ENCODE measurements at places on chromosomes 2 and 18.
A peak's percentile ranks its signal among the peaks of the same experiment; 100 is the strongest.

GRCh38 chr2:95158891-95159619, 593 bp downstream of the ZNF514 start:
- no peak for DNase-seq

DNA sequence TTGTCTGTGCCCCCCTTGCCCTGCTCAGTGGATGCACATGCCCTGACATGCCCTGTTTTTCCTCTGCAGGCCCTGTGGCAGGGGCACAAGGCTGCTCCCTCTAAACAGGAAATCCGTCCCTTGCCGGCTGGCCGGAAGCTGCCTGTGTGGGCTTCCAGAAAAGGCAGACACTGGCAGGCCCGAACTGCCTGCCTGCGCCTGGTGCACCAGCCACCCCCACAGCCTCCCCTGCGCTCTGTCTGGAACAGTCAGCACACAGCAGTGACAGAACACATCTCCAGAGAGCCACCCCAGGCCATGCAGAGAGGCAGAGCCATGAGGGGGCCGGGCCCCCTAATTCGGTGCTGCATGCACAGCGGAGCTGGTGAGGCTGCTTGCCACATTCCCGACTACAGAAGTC, 33.5 kb downstream of the LOXHD1 start:
- no peak for DNase-seq

DNA sequence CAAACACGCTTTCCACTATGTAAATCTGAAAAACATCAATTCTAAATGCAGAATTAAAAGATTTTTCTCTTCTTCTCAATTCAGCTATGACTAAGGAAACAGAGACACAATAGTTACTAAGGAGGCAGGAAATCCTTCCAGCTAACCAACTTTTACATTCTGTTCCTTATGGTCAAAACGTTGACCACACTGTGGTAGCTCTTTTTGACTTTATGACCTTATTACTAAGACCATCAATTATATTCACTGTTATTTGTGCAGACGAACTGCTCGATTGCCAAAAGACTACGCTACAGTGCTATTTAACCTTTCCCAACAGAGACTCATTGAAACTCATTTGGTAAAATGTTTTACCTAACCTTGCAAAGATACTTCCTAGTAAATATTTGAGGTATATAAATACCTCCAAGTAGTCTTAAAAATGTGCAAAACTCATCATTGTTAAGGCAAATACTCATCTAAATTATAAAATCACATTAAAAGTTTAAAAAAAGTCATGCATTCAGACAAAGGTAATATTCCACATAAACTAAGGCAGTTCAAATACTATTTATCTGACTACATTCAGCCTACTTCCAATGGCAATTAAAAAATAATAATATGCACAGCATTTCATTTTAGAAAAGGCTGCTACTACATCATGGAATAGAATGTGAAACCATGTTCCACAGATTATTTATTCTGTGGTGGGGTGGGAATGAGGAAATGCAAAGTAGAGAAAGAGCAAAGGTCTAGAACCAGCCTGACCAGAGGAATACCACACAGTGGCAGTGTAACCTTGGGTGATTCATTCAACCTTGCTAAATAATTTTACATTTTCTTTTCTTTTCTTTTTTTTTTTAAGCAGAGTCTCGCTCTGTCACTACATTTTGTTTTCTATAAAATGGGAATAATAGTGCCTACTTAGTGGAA, 139.9 kb downstream of the THADA start:
- DNase-seq, result no peak

- no peak for DNase-seq
Observed at GRCh38 chr2:26059542-26059941, 25.7 kb downstream of the RAB10 start.

- no peak for DNase-seq
Observed at GRCh38 chr18:52344881-52345280, 4.9 kb downstream of the DCC start.

DNA sequence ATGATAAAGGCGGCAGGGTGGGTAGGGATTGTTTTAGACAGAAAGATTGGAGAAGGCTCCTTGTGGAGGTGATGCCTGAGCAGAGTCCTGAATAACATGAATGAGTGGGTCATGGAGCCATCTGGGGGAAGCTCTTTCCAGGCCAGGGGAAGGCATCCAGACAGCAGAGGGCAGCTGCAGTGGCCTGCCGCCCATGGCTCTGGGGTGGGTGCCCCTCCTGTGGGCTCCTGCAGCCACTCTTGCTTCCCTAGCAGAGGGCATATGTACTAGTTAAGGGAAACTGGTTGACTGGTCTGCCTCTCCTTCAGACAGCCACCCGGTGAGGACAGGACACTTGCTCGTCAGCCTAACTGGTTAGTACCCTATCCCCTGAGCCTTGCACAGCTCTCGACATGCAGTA, 46.5 kb upstream of the SLC1A4 start:
- DNase-seq, result no peak

DNA sequence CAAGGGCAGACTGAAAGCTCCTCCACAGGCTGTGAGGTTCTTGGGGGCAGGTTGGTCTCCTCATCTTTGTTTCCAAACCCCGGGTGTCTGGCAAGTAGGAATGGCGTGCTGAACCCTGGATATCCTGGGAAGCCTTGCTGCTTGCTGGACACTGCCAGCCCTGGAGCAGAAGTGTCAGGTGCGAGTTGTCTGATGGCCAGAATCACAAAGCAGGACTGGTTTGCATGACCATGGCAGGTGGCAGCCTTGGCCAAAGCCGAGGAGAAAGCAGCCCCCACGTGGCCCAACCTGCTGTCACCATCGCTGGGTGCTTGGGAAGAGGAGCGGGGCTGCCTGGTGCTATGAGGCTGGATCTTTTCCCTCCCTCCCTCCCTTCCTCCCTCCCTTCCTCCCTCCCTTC, 309.5 kb upstream of the HS6ST1 start:
- DNase-seq, result no peak

DNA sequence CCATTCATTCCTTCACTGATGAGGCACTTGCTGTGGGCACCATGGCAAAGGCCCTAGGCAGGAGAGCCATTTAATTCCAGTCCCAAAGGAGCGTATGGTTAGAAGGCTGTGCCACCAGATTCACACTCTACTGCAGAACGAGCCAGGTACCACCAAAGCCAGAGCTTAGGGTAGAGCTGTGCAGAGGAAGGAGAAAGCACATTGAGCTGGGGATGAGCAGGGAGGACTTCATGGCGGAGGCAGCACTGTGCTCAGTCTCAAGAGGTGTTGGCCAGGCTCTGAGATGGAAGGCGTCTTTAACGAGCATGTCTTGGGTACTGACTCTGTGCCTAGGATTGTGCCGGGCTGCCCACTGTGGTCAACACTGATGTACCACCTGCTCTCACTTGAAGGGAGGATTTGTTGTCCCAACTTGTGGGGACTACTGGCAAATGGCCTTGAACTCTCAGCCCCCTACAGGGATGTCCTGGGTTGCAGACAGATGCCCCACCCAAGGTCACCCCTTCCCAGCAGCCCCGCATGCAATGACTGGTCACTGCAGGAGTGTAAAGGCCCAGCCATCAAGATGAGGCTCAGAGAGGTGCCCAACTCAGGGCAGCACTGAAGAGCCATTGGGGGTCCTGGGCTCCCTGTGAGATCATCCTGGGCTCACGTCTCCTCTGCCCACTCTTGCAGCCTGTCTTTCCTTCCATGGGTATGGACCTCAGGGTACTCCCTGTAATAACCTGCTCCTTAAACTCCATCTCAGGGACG, 251.4 kb downstream of the GLI2 start:
- no peak for DNase-seq

GRCh38 chr2:235162082-235162836, 210.4 kb downstream of the SH3BP4 start:
- no peak for DNase-seq

DNA sequence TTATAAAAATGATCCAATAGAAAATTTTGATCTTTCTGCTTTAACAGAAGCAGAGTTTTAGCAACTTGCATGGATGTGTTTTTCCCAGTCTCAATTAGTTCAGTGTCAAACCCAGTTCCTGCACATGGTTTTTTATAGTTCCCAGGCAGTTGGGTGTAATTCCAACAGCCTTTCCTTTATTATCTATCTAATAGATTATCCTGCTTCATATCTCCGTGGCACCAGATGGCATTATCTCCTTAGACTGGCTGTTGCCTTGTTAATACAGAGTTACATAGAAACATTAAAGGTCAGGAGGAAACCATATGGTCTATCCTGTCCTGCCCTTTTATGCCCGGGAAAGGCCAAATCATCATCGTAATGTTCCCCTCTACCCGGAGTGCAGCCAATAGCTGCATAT, 400.9 kb upstream of the SMIM21 start:
- DNase-seq, result no peak

GRCh38 chr2:102251042-102251848, 60.1 kb upstream of the IL1RL1 start:
- peak; percentile 73 for DNase-seq

- no peak for DNase-seq
Observed at GRCh38 chr18:10017043-10017442, 103.2 kb downstream of the VAPA start.

DNA sequence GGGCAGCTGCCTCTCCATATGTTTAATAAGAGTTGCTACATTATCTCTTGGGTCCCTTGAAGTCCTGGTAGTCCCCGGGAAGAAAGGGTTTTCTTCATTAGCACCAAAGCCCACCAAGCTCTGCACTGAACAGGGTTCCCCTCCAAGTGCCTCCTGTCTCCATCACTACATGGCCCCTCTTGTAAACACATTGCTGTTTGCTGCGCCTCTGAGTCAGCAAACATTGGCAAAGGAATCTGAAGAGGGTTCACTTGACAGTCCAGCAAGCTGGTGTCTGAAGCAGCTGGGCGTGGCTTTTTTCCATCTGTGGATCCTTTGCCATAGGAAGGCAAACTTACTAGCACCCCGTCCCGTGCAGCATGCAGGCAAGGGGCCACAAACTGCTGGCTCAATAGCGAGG, 82.8 kb downstream of the TEX51 start:
- no peak for DNase-seq

GRCh38 chr2:207434899-207435465, 94.8 kb upstream of the CREB1 start:
- no peak for DNase-seq

GRCh38 chr2:131105950-131106801, 1.0 kb downstream of the PLEKHB2 start:
- DNase-seq, result peak; percentile 28

GRCh38 chr2:140177086-140177485, 1396.9 kb upstream of the NXPH2 start:
- no peak for DNase-seq

GRCh38 chr2:219663116-219663762, 35.8 kb downstream of the SLC4A3 start:
- no peak for DNase-seq

DNA sequence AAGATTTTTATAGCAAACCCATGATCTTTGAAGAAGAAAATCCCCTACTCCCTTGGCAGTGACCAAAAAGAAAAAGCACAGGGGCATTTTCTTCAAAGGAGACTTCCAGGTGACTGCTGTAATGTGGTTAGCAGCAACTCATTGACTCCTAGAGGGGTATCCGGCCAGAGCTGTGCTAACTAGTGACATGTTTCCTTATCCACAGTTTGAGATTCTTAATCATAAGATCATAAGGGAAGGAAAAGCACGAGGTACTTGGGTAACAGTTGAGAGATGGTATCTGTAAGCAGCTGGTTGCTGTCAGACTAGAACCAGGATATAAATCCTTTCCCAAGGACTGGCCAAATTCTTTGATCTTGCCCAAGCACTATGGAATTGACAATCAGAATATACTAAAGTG, 124.7 kb downstream of the MREG start:
- no peak for DNase-seq

DNA sequence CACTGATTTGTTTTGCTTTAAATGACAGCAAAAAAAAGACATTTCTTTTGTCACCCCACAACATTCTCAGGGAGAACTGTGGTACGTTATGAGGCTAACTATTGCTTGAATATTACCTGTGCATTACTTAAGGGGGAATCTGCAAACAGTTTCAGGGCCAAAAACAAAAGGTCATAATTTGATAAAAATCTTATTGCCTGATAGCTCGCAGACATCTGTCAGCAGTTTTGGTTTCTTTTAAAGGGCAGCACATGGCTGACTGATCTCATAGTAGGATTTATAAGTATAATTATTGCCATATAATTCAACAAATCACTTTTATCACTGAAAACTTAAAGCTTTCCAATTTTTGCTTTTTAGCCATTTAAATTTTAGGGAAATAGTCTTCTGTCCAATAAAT, 226.4 kb upstream of the VWC2L start:
- DNase-seq, result no peak

Data from stimulated activated CD4-positive, alpha-beta T cell treated with anti-CD3 and anti-CD28 coated beads, Interleukin-12 subunit alpha, Interleukin-12 subunit beta, amount 100 ng/mL, for 4 hours (primary cell).